Smooth muscle cell of trachea (primary cell): ENCODE measurements at places on chromosomes 1 and 21. TPM values are rescaled to one million over a fixed set of nuclear protein-coding genes. Genes with fewer than 3 reads are reported as not detected.

FGR gene
- 0.17 and 0.29 TPM in 2 replicates for total RNA-seq

HPDL gene
- total RNA-seq: 0.50 and 0.73 TPM in 2 replicates

LAMC1 gene
- 539 and 796 TPM in 2 replicates for total RNA-seq

SLC35F3 gene
- total RNA-seq: under 0.01 TPM in 1 of 2 replicates, not detected in the other

ITLN2 gene
- not detected in 2 replicates for total RNA-seq

CHI3L2 gene
- total RNA-seq: 2.5 and 10.6 TPM in 2 replicates

CHIA gene
- total RNA-seq: not detected in 2 replicates

CAMK2N1 gene
- total RNA-seq: 36.7 and 48.4 TPM in 2 replicates

CRP gene
- total RNA-seq: not detected in 2 replicates

ADGRL4 gene
- total RNA-seq: 6.9 and 23.3 TPM in 2 replicates

DNAJC28 gene
- total RNA-seq: 1.3 and 3.2 TPM in 2 replicates

ATAD3A gene
- 25.1 and 32.7 TPM in 2 replicates for total RNA-seq

CR2 gene
- under 0.01 TPM in 1 of 2 replicates, not detected in the other for total RNA-seq

AGRN gene
- total RNA-seq: 36.4 and 97.3 TPM in 2 replicates

ACOT11 gene
- total RNA-seq: 2.9 and 7.6 TPM in 2 replicates

SERPINC1 gene
- 0.17 TPM in 1 of 2 replicates, not detected in the other for total RNA-seq

CCDC27 gene
- not detected in 2 replicates for total RNA-seq

ANGPTL7 gene
- 1.7 and 7.9 TPM in 2 replicates for total RNA-seq

ENAH gene
- total RNA-seq: 86.2 and 99.9 TPM in 2 replicates
